ENCODE measurements at places on chromosomes 3 and 15.

- DNase-seq = no peak
These were observed 13.1 kb downstream of the MGLL start for GRCh38 chr3:127809211-127809610.

- no peak for DNase-seq
These were observed 54.8 kb downstream of the SMAD3 start for GRCh38 chr15:67120009-67120838.

DNA sequence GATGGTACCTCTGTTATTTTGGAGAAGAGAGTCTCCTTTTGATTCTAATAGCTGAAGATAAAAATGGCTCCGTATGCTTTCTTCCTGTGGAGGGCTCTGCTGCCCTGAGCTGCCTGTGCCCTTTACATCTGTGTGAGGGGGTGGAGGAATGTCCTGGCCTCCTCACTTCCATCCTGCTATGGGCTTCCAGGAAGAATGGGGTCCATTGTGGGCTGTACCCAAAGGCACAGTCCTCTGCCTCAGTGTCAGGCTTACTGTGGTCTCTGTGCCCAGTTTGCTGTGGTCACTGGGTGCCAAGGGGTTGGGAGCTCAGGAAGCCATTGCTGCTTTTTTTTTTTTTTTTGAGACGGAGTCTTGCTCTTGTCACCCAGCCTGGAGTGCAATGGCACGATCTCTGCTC, 14.4 kb downstream of the DAG1 start:
- DNase-seq = no peak

GRCh38 chr3:135784557-135784956, 181.0 kb upstream of the PPP2R3A start:
- no peak for DNase-seq

Measured in brain microvascular endothelial cell (primary cell).